H1 (cell line): ENCODE measurements at places on chromosomes 16 and 17.

DNA sequence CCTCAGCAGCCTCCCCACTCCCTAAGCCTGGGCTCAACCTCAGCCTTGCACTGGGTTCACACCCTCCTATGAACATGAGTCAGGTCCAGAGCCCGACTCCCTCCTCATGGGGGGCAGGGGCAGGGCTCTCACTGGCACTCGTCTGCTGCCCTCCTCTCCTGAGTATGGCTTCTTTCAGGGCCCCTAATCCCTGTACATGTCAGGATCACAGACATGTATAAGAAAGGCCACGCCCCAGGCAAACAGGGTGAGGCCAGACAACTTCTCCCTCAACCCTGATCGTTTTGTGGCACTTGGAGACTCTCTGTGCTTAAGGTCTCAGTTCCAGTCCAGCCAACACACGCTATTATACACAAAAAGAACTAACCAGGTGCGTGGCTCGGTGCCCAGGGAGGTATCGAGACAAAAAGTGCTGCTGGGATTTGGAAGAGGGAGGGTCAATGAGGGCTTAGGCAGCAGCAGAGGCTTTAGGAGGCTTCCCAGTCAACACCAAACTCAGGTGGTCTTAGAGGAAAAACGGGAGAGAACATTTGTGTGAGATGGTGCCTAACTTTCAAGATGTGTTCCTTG, 45.2 kb downstream of the CMTM3 start:
- DNase-seq = no peak

- no peak for DNase-seq
Measured at GRCh38 chr17:2611627-2612026, 18.2 kb downstream of the PAFAH1B1 start.

DNA sequence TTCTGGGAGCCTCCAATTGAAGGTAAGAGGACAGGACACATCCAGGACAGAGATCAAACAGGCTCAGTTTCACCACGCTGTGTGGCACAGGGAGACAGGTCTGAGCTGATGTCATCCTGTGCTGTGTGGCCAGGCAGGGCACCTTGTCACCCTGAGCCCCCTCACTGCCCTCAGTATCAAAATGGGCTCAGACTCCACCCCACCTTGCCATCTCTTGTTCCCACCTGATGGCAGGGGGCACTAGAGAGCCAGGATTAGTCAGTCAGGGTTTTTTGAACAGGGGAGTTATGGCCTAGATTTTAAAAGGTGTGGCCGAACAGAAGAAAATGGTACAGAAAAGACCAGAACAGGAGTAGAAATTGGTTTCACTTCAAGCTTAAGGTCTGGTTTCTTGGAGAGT, 2.6 kb downstream of the KAT2A start:
- DNase-seq = no peak

DNA sequence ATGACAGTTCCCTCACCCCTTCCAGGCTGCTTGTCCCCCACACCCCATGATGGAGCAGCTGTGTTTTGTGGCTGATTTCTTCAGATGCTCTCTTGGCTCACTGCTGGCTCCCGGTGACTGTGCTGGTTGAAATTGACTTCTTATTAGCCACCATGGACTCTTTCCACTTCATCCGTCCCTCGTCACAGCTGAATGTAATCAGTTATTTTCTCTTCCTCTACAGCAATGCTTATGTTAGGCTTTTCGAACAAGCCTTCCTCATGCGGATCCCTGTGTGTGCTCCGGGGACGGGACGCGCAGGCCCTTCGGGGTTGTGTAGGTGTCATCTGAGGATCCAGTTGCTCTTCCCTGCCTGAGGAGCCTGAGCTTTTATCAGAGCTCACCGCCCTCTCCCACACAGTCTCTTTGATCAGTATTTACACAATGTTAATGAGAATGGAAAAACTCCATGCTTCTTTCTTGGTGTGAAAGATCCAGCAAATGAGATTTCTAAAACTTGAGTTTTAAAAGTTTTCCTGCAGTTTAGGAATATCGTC, 87.5 kb downstream of the RPTOR start:
- no peak for DNase-seq

GRCh38 chr16:9409560-9410493, 318.4 kb downstream of the HAPSTR1 start:
- DNase-seq = no peak

- no peak for DNase-seq
Measured at GRCh38 chr17:14886200-14886739, 378.9 kb downstream of the PMP22 start.

DNA sequence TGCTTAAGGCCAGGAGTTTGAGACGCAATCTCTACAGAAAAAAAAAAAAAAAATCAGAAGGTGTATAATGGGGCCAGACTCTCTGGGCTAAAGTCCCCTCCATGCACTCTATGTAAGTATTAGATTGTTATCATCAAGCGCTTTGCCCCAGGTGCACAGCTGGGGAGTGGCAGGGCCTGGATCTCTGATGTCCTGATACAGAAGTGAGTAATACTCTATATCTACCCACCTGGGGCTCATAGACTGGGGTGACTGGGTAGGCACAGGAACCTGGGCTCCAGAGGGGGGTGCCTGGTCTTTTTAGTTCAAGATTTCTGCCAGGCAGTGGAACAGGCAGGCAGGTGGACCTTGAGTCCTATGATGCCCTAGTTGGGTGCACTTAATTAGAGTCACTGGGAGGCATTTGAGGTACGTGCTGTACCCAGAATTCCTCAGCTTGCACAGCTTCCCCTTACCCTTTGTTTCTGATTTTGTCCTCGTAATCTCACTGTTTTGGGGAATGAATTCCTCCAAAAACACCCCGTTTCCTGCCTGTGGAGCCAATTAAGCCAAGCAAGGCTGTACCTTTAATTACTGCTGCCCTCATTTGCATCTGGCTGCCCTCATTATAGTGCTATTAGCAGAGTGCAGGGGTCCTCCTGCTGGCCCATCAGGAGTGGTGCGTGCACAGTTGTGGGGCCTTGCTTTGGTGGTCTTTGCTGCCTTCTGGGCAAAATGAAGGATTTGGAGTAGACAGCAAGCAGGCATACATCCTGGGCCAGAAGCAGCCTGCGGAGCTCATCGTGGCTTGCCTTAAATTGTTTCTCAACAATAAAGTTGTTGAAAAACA, 239.0 kb downstream of the SNX29 start:
- DNase-seq = peak; percentile 67

GRCh38 chr17:51144266-51145022, 8.9 kb upstream of the NME1 start:
- DNase-seq = no peak

DNA sequence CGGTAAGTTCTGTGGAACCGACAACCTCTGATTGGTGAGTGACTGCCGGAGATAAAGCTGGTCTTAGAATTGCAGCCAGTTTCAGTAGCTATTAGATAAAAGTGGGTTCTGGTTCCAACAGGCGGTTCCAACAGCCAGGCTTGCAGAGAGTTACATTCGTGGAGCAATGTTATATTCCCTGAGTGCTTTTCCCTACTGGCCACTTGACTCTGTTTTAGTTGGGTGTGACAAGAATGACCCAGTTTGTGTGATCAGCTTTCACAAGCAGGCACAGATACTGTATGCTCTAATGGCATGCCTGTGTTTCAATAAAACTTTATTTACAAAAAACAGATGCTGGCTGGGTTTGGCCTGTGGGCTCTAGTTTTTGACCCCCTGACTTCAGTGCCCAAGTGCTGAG, 196.6 kb downstream of the SNX29 start:
- no peak for DNase-seq

DNA sequence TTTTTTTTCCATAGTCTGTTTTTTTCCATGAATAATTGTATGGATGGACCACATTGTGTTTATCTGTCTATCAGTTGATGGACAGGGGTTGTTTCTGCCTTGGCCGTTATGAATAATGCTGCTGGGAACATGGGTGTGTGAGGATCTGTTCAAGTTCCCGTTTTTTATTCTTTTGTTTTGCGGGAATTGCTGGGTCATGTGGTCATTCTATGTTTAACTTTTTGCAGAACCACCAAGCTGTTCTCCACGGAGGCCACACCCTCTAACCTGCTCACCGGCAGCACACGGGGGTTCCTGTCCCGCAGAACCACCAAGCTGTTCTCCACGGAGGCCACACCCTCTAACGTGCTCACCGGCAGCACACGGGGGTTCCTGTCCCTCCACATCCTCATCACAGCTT, 5.9 kb upstream of the MSLN start:
- no peak for DNase-seq

GRCh38 chr17:41186872-41187271, 2.2 kb upstream of the KRTAP4-1 start:
- no peak for DNase-seq

- no peak for DNase-seq
Measured at GRCh38 chr16:48409839-48410632, 24.8 kb upstream of the SIAH1 start.

GRCh38 chr17:28074010-28074409, 31.5 kb downstream of the NLK start:
- DNase-seq = no peak

- no peak for DNase-seq
Measured at GRCh38 chr16:17320009-17320408, 150.8 kb downstream of the XYLT1 start.

- DNase-seq = no peak
Measured at GRCh38 chr17:65985571-65985970, 206.4 kb downstream of the CEP112 start.

DNA sequence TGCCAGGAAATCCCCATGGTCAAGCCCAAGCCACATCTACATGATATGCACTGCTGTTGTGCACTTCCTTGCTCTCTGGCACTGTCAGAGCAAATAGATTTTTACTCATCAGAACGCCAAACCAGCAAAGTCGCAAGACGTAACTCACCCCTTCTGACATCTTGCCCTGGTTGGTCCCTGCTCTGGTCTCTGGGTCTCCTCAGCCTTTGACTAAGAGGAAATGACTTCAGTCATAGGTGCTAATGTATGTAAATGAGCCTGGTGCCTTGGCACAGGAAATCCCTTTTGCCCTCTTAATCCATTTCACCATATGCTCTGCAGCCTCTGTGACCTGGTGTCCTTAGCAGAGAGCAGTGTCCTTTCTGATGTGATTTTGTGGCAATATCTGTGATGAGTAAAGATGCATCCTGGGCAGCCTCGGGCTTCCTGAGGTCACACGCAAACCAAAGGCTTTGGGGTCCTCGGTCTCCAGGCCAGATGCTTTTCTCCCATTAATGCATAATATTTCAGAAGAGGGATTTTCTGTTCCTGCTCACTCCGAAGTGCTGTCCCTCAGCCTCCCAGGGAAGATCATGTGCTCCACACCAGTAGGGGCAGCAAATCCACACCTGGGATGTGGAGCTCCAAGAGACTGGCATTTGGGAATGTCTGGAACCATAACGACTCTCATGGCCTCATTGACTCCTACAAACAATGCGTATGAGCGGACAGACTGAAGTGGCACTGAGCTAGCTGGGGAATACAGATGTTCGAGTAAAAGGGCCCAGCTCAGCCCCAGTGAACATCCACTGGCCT, 66.9 kb downstream of the GP2 start:
- no peak for DNase-seq

DNA sequence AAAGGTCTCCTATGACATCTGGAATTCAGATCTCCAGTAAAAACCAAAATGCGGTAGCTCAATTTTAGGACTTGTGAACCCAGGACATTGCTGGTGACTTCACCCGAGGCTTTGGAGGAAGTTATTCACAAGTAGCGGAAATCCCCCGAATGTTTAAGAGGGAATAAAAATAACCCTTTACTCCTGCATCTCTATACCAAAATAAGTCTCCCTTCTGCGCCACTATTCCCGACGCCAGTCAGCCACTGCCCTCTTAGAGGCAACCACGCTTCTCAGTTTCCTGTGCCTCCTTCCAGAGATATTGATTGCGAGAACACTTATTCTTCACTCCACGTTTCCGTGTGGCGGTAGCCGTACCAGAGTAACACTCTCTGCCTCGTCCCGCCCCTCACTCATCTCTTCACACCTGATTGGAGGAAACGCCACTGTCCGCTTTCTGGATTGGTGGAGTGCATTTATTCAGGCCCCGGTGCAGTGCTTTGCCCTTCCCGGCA, 27.4 kb downstream of the EMP2 start:
- DNase-seq = peak; percentile 77

DNA sequence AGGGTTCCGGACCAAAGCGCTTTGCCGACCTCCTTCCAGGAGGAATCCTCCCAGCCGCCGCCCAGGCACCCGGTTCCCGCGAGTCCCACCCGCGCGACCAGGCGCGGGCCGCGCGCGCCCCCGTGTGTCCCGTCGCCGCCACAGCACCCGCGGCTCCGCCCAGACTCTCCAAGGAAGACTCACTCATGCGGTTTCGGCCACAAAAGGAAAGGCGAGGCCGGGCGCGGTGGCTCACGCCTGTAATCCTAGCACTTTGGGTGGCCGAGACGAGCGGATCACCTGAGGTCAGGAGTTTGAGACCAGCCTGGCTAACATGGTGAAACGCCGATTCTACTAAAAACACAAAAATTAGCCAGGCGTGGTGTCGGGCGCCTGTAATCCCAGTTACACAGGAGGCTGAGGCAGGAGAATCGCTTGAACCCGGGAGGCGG, 3.5 kb upstream of the PKMYT1 start:
- DNase-seq = no peak

DNA sequence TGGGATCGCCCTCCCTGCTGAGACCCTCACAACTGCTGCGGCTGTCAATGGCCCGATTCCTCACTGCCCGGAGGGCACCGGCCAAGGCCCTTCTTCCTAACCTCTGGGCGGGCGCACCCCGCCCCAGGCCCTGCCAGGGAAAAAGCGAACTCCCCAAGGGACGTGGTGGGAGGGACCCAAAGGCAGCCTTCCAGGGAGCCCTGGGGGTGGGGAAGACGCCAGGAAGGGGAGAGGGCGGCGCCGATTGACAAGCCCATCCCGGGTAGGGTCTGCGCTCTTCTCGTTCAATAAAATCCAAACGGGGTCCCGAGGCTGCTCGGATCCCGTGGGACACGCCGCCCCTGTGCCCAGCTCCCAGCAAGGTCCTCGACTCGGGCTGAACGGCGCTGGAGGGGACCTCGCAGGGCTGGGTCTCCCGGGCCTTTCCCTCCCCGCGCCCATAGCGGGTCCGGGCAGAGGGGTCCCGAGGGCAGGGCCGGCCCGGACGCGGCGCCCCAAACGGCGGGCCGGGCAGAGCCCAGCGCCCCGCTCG, 416 bp downstream of the KIFC3 start:
- no peak for DNase-seq

DNA sequence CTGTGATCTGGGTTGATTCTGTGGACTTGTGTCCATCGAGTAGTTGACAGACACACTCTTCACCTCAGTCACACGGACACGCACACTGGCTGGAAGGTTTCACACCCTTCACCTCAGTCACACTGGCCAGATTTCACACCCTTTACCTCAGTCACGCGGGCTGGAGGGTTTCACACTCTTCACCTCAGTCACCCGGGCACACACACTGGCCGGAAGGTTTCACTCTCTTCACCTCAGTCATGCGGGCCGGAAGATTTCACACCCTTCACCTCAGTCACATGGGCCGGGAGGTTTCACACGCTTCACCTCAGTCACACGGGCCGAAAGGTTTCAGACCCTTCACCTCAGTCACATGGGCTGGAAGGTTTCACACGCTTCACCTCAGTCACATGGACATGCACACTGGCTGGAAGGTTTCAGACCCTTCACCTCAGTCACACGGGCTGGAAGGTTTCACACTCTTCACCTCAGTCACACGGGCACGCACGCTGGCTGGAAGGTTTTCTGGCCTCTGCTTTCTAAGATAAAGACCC, 96.2 kb downstream of the PGS1 start:
- no peak for DNase-seq
